ENCODE measurements at places on chromosomes 3 and 15.

DNA sequence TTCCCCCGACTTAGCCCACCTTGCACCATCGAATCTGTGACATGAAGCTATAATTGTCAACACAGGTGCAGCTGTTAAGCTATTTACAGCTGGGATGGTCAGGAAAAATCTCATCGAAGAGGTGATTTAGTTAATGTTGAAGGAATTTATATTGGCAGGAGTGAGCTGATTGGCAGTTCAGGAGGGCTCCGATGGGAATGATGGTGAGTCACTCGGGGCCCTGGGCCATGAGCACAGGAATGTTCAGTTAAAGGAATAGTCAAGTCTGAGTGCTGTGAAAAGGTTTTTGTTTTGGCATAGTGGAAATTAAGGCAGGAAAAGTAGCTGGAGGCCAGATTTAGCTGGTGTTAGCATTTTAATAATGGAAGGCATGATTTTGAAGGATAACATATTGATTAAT lies 95.7 kb downstream of the OXSM start:
- DNase-seq: no peak

GRCh38 chr3:167467848-167468611 lies 5.8 kb downstream of the SERPINI2 start:
- no peak for DNase-seq

GRCh38 chr15:28273468-28273867 lies 48.5 kb downstream of the HERC2 start:
- DNase-seq: no peak

DNA sequence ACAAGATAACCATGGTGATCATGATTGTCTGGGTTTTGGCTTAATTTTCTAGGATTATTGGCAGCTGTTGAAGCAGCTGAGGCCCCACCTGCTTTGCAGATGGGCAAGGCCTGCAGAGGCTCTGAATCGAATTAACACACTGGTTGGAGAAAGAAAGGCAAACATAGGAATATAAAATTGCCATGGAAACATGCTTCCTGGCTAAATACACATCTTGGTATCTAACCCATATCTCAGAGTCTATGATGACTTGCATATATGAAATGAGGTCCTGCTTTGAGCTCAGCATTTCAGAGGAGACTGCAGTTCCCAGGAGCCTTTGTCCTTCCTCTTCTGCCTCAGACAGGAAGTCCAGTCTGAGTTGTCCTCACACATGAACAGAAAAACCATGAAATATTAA lies 24.3 kb upstream of the SV2B start:
- DNase-seq: no peak

GRCh38 chr3:2992534-2992933 lies 117.6 kb downstream of the IL5RA start:
- no peak for DNase-seq

DNA sequence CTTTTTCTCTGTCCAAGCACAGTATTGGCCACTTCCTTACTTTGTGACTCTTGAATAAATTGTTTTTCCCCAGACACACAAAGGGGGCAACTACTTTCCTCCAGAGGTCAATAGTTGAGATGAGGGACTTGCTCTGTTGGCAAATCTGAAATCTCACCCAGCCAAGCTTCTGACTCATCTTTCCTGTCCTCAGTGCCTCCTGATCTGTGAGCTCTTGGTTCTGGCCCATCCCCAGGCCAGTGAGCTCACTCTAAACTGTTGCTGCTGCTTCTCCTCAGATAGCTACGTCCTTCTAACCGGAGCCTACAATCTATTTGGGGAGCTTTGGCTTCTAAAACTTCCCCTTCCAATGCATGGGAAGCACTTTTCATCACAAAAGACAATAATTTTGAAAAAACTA lies 50.0 kb upstream of the NMD3 start:
- DNase-seq: peak; percentile 74

GRCh38 chr3:61996366-61996765 lies 377.0 kb downstream of the FEZF2 start:
- no peak for DNase-seq

- no peak for DNase-seq
Measured at GRCh38 chr3:62051506-62051905, 321.8 kb downstream of the FEZF2 start.

DNA sequence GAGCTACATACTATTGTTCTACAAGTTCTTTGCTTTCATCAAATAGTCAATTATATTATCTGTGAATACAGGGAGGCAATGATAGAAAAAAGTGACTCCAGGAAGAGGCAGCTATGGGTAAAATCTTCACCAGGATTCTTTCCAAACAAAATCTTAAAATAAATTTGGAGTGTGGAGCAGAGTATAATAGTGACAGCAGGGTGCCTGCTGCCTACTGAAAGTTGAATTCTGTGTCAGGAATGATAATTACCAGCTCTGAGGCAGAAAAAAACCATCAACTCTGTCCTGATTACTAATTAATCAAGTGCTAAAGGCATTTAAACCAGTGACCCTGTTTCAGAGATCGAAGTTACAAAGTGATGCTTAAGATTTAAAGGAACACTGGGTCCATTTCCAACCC lies 148.0 kb downstream of the DIPK2A start:
- DNase-seq: no peak

- no peak for DNase-seq
Measured at GRCh38 chr15:58710701-58711100, 38.8 kb downstream of the ADAM10 start.

GRCh38 chr15:55846116-55846707 lies 103.3 kb upstream of the PRTG start:
- no peak for DNase-seq

DNA sequence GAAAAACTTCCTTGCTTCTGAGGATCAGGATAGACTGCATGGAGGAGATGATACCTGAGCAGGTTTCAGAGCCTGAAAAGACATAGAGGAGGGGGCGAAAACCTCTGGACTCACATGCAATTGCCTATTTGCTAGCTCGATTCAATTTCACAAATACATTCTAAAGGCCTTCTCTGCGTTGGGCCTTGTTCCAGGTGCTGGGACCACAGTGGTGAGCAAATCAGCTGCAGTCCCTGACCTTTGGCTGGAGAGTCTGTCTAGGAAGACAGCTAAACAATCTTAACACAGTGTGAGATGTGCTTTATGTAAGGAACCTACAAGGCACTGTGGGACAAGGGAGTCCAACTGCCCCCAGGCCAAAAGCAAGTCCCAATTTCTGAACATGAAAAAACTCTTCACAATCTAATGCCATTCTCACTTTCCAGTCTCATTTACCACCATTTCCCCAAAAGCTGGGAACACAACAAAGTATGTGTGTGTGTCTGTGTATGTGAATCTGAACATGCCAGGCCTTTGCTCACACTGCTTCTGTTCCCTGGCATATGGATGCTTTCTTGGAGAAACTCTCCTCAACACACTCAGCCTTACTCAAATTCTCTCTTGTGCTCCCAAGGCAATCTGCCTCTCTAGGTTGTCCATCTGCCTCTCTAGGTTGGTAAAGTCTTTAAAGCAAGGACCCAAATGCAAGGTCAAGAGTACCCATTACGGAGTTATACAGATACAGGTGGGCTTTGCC lies 2.1 kb upstream of the PCCB start:
- no peak for DNase-seq

DNA sequence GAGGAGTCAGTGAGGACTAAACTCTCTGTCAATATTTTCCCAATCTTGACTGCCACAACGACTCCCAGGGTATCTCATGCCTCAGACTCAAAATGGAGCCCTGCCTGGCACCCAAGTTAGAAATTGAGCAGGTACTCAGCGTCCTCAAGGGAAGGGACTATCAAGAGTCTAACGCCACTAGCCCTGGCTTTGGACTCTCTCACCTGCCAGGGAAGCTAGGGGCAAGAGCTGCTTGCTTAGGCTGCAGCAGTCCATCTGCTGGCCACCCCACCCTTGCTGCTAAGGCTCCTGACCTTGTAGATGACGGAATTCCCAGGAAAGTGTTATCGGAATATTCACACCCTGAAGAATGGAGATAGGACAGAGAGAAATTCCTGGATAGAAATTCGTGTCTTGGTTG lies 33.0 kb downstream of the ZIC4 start:
- no peak for DNase-seq

GRCh38 chr3:173584838-173585831 lies 187.6 kb downstream of the NLGN1 start:
- DNase-seq: peak; percentile 17

GRCh38 chr3:172692751-172693338 lies 18.0 kb downstream of the NCEH1 start:
- DNase-seq: no peak

DNA sequence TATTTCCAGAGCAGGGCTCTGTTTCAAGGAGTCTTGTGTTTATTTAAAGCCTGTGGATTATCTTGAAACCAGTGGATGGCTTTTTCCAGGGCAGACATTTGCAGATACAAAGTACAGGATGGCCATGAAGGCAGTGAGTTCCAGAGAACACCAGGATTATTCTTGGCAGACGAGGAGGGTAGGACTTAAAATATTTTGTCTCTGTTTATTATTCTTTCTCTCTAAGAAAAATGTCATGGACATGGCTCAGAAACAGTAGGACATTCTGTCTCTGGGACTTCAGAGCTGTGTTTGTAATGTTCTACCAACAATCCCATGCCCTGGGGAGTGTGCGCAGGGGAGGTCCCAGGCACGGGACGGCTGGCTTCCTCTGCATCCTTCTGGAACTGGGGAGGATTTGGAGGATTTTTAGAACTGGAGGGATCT lies 125.9 kb downstream of the ATP10A start:
- DNase-seq: no peak

GRCh38 chr15:27731776-27732175 lies 367.3 kb downstream of the OCA2 start:
- DNase-seq: no peak

DNA sequence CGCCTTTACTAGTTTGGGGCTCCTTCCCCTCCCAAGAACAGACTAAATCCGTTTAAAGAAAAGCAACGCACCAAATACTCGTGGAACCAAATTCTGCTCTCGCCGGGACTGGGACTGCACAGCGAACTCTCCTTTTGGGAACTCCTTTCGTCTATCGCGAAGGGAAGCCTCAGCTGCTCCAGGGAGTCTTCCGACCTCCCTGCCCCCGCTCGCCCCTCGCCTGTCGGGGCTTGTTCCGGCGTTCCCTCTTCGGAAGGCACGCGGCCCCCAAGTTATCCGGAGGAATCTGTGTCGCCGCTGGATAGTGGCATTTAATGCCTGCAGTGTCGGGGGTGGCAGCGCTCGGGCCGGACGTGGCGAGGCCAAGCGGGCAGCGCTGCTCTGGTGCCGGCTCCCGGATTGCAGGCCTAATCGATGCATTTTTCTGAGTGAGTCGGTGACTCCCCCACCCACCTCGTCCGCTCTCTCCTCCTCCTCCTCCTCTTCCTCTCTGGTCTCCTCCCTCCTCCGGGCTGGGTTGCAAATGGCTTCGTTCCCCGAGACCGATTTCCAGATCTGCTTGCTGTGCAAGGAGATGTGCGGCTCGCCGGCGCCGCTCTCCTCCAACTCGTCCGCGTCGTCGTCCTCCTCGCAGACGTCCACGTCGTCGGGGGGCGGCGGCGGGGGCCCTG lies at the start of gene TRIM71:
Gene TRIM71, plus strand, starts transcription at position 440 of the 671 bp plus-strand sequence. Its CDS starts 84 bp downstream, at position 524.
- DNase-seq: no peak

DNA sequence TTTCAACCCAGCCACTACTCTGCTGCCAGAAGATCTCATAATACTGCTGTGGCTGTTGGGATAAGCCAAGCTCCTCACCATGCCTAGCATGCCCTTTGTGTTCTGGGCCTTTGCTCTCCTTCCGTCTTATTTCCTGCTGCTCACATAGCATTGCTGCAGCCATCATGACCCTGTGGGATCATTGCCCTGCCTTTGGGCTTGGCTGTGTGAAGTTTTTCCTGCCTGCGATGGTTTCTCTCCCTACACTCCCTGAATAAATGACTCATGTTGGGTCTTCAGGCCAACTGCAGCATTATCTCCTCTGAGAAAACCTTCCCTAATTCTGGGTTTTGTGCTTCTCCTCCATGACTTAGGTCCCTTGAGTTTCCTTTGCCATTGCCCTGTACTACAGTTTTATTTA lies 20.8 kb upstream of the TRA2B start:
- DNase-seq: no peak

GRCh38 chr3:126028096-126028495 lies 55.8 kb downstream of the SLC41A3 start:
- no peak for DNase-seq

DNA sequence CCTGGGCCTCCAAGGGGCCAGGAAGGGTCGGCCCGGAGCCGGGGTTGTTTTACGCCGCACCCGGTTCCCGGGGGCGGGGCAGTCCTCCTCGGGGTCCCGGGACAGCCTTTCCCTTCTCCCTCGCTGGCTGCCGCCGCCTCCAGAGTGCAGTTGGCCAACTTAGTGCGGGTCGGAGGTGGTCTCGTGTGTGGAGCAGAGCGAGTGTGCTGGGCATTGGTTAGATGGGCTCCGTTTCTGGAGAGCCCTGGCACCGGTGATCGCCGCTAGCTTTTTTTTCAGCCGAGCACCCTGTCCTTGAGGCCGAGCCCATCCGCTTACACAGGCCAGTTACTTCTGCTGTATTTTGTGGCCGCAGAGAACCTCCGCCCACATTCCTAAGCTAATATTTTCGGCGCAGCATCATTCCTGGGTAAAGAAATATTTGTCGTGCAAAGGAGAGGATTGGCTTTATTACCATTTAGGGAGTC lies 585 bp downstream of the KIF23 start:
- DNase-seq: no peak

DNA sequence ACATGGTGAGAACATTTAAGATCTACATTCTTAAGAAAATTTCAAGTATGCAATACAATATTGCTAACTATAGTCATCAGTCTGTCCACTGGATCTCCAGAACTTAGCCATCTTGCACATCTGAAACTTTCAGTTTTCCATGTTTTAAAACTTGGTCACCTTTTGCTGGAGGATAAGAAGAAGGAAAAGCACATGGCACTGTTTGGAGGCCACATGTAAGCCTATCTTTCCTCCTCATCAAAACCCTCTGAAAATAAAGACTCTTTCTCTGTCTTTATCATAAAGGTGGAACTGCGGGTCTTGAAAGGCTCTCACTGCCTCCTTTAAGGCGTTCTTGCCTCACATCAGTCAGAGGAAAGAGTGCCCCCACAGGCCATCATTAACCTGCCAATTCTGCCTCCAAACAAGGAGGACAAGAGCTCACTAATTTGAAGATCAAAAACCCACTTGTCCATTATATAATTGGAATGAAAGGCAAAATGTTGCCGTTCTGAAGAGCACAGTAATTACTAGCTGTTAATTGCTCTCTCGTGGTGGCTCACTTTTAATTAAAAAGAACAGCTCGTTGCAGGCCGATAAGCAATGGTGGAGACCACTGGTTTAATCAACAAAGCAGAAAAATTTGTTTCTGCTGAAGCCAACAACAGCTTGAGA lies 157.8 kb downstream of the MECOM start:
- no peak for DNase-seq

DNA sequence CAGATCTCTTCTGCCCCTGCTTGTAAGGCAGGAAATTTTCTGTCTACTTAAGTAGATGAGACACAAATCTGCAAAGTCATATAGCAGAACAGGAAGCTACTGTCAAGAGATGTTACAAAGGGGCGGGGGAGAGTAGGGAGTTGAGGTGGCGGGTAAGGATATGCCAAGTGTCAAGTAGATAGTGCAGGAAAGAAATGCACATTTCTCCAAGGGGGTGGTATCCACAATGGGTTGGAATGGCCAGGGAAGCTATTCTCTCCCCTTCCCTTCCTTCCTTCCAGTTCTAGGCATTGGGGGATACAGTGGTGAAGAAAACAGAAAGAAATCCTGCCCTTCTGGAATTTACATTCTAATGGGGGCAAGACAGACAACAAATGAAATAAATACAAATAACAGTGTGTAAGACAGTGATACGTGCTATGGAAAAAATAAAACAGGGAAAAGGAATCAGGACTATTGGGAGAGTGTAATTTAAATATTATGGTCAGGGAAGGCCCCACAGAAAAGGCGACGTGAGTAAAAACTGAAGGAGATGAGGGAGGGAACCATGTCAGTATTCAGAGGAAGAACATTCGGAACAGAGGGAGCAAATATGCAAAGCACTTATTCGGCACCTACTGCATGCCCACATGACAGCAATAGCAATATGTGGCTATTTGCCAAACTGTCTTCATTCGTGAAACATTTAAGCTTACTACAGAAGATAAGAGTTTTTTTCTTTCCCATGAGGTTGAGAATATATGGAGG lies 42.8 kb upstream of the RNU6-1 start:
- DNase-seq: no peak
